ENCODE measurements at places on chromosomes 7 and 10. TPM values are rescaled to one million over a fixed set of nuclear protein-coding genes. Genes with fewer than 3 reads are reported as not detected.

DNA sequence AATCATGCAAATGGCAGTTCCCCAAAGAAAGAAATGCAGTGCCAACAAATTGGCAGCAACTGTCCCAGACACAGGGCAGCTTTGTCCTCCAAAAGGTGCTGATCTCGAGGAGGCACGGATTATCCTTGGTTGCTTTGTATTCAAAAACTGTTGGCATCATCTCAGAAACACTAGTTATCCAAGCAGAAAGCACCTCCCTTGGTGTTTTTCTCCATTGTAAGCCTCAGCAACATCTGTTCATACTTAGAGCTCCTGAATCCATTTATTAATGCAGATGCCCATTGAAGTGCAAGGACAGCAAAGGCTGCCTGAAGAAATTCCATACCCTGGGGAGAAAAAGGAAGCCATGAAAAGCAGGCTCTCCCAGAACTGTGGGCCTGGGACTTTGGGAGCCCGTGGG is 1.1 kb upstream of the NPS start:
- no peak for DNase-seq

GRCh38 chr7:27868131-27868550 is 128.2 kb downstream of the TAX1BP1 start:
- peak; percentile 29 for DNase-seq

- DNase-seq, result no peak
These were observed 7.0 kb upstream of the EVX1 start for GRCh38 chr7:27235387-27236311.

GRCh38 chr10:122362621-122363020 is 11.9 kb upstream of the PLEKHA1 start:
- DNase-seq, result no peak

- no peak for DNase-seq
These were observed 757 bp downstream of the RAB19 start for GRCh38 chr7:140404565-140405065.

The KNDC1 gene
- 0.56 TPM for total RNA-seq
